ENCODE measurements at places on chromosomes 12 and 14.

DNA sequence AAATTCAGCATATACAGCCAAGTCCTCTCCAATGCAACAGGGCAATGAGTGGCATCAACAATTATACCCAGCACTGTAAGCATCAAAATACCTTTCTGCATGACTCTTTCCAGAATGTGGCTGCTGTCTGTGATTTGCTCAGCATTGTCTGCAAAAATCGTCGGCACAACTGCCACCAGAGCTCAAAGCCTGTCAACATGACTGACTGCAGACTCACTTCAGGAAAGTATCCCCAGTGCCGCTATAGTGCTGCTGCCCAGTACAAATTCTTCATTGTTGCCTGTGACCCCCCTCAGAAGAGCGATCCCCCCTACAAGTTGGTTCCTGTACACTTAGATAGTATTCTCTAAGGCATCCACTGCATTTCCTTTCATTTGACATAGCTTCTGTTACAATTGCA lies 735 bp downstream of the RNASE6 start:
- DNase-seq, result no peak

- DNase-seq, result no peak
Observed at GRCh38 chr14:79597566-79597965, 613.7 kb downstream of the DIO2 start.

DNA sequence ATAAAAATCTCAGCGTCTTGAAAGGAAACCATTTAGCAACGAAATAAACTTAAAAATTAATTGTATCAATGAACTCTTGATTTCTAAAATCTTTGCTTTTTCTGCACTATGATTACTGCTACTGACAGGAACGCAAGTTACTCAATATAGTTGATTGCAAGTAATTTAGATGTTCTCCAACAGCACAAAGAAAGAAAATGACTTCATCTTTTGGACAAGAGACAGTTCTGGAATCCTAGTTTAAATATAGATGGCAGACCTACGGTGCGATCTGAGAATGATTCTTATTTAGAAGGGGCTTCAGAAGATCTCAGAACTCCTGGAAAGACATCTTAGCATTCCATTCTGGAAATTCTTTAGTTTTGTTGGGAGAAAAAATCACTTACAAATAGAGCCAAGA lies 1.4 kb upstream of the SUDS3 start:
- DNase-seq, result no peak

DNA sequence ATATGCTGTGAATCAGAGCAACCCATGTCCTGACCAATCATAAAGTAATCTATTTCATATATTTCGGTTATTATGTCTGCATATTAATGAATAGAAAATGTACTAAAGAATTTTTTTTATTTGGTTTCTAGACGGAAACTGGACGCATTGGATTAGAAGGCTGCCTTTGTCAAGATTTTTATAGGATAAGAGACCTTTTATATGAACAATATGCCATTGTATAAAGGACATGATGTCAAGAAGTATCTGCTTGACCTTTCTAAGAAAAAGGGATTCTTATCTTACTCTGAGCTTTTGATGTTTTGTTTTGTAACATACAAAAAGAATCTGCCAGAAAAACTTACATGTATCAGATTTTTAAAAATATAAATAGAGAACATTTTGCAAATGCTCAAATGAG lies 39.8 kb downstream of the CPSF2 start:
- no peak for DNase-seq

All from activated gamma-delta T cell treated with Interleukin-2 at 50 U/mL for 16 hours (primary cell).